ENCODE measurements at places on chromosomes 5 and 9.

- DNase-seq: peak; percentile 64
Measured at GRCh38 chr9:133709015-133709611, 29.0 kb downstream of the SARDH start.

GRCh38 chr5:36696059-36696673 is 89.8 kb downstream of the SLC1A3 start:
- DNase-seq: peak; percentile 6

- no peak for DNase-seq
Measured at GRCh38 chr9:127580366-127580765, 31.7 kb upstream of the STXBP1 start.

DNA sequence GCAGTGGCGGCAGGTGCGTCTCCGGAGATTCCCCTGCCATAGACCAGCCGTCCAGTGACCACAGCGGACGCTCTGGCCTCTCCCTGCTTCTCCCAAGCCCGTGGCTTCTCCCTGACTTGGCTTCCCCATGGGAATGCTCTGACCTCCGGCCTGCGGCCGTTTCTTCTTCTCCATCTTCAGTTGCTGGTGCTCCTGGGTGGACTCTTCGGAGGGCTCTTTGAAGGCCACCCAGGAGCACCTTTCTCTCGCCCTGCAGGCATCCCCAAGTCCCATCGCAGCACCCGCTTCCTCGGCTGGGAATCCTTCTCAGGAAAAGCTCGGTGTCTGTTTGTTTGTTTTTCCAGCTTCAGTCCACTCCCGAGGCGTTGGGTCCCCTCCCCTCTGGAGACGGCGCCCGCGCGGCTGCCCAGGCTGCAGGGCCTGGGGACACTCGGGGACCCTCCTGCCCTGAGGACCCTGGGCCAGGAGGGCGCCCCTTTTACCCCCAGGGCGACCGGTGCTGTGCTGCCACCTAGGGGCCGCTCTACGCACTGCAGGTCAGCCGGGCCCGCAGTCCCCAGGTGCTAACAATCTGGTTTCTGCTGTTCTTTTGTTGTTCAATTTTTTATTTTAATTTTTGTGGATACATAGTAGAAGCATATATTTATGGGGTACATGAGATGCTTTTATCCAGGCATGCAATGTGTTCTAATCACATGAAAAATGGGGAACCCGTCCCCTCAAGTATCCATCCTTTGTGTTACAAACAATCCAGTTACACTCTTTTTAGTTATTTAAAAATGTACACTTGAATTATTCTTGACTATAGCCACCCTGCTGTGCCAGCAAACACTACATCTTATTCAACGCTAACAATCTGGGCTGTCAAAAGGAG is 197.9 kb upstream of the ADAMTS16 start:
- DNase-seq: no peak

DNA sequence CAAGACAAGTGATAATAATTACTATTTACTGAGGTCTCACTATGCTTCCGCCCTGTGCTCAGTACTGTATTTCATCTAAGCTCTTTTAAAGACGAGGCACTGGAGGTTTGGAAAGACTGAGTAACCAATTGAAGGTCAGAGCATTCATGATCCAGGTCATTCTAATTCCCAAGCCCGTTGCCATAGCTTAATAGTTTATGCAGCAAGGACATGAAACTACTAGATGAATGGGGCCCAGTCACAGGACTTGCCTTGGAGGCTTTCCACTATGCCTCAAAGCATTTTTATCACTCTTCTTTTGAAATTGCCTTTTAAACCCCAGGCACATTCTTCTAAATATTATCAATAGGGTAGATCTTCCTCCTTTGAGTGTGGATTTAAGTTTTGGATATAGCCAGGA is 17.2 kb upstream of the NFIB start:
- no peak for DNase-seq

DNA sequence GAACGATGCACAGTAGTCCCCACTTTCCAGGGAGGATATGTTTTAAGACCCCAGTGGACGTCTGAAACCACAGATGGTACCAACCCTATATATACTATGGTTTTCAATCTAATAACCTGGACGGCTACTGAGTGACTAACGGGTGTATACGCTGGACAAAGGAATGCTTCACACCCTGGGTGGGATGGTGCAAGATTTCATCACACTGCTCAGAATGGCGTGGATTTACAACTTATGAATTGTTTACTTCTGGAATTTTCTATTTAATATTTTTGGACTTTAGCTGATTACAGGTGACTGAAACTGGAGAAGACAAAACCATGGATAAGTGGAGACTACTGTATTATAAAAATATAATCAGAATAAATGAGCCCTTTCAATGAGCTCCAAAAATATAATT is 147.6 kb upstream of the TRIM32 start:
- DNase-seq: no peak

DNA sequence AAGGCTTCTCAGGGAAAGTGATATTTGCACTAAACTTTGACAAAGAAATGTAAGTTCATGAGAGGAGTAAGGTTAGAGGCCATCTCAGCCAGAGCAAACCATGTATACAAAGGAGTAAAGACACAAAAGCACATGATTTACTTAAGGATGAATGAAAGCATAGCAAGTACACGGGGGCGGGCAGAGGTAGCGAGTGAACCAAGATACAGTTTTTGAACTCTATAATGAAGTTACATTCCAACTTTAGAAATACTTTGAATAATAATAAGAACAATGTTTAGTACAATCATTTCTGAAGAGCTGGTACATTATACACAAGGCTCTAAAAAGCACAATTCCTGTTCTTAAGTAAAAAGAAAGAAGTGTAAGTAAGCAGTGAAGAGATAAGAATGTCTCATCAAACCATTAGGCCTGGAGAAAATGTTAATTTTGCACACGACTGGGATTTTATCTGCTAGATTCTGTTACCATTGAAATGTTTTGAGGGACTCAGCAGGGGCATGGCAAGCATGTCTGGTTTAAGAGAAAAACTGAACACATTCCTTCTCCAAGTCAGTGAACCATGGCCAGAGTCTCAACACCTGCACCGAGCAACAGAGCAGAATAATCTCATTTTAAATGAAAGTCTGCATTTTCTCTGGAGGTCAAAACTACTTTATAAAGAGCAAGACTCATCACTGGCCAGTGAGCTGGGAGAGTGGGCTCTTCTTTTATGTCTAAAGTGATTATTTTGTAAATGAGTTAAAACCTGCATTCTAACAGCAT is 147.6 kb upstream of the TRPM3 start:
- DNase-seq: no peak

- no peak for DNase-seq
Measured at GRCh38 chr5:172920447-172920849, 38.8 kb upstream of the RPL26L1 start.

DNA sequence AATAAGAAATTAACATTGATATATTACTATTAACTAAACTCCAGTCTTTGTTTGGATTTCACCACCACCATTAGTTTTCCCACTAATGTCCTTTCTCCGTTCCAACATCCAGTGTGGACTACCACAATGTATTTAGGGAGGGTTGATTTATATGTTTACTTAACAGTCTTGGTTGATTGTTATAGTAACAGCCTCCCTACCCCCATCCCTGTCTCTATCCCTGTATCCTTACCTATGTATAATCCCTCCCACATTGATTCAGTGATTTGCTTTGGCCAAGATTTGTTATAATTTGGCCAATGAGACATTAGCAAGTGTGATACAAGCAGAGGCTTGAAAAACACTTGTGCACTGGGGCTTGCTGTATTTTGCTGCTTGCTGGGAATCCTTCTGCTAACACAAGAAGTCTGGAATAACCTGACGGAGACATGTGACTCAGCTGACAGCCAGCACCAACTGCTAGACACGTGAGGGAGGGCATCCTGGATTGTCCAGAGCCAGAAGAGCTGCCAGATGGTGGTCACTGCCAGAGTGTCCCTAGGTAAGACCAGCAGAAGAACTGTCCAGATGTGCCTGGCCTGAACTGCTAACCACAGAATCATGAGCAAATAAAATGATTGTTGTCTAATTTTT is 51.2 kb upstream of the TCF7 start:
- no peak for DNase-seq

DNA sequence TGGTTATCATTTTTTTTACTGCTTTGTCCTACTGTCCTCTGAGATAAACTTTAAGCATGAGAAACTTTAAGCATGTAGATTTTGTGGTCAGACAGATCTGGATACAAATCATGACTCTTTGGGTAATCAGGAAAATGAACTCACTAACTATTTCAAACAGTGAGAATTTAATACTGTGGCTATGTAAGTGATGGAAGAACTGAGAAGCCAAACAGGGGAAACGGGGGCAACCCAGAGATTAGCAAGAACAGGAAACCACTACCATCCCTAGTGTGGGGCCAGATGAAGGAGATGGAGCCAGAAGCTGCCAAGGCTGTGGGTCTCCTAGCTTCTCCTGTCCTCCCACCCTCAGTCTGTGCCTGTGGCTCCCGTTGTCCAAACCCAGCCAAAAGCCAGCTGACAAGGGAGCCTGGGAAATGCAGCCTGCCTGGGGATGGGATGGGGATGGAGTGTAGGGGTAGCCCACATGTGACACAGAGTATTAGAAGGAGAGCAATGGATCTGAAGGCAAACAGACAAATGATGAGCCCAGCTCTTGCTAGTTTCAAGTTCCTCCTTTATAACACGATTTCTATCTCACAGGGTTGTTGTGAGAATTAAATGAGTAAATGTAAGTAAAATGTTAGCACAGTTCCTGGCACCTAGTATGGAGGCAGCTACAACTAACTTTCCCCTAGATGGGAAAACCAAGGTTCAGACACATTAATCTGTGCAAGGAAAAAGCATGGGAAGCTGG is 27.7 kb upstream of the CDC23 start:
- no peak for DNase-seq

DNA sequence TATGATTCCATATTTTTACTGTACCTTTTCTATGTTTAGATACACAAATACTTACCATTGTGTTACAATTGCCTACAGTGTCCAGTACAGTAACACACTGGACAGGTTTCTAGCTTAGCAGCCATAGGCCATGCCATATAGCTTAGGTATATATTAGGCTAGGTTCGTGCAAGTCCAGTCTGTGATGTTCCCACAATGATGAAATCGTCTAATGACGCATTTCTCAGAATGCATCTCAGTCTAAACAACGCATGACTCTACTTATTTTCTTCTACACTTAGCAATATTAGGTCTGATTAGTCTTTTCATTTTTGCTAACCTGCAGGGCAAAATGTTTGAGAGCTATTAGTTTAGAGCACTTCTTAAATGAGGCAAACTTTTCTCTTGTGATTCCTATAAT is 22.7 kb downstream of the OR2S2 start:
- no peak for DNase-seq

DNA sequence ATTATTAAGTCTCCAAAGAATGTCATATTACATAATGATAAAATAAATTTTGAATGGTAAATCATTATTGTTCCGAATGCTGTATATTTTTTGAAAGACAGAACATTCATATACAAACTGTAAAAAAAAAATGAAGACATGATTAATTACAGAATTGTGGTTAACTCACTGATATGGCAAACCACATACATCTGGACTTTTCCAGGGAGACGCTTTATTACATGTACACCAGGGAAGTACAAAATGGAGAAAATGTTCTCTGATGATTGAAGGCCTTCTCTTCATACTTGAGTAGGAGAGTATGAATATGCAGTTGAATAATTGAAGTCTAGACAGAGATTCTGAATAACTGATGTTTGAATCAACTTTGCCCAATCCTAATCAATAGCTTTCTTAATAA is 1886.9 kb downstream of the EFNA5 start:
- DNase-seq: no peak

GRCh38 chr5:66273121-66273520 is 129.0 kb downstream of the SREK1 start:
- DNase-seq: no peak

- DNase-seq: no peak
Measured at GRCh38 chr5:9582406-9582805, 36.5 kb upstream of the SEMA5A start.

- no peak for DNase-seq
Measured at GRCh38 chr5:151093476-151093889, 12.6 kb upstream of the TNIP1 start.

- DNase-seq: no peak
Measured at GRCh38 chr9:18610956-18611355, 137.0 kb downstream of the ADAMTSL1 start.

GRCh38 chr5:78754655-78755054 is 106.1 kb upstream of the LHFPL2 start:
- no peak for DNase-seq

DNA sequence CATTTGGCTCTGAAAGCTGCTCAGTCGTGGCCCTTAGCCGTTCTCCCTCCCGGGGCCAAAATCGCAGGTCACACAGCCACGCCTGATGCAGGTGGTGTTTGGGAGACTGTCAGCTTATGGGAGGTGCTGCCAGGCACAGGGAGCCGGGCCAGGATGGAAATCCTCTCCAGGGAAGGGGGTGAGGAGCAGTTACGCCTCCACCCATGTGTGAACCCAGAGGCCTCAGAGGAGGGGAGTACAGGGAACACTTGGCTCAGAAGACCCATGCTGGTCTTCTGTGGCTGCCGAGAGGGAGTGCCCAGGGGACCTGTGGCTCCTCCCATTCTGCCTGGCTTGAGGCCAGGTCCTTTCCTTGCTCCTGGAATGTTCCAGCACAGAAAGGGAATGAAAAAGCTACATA is 3.6 kb upstream of the OLFM1 start:
- DNase-seq: no peak

All from NCI-H2107 (cell line).